ENCODE measurements at places on chromosomes 4 and X. TPM values are rescaled to one million over a fixed set of nuclear protein-coding genes. Genes with fewer than 3 reads are reported as not detected.

Gene PDZD4
- 2.4 TPM for polyA plus RNA-seq

Gene SPINK2
- not detected for polyA plus RNA-seq

Gene FANCB
- 1.6 TPM for polyA plus RNA-seq

GRCh38 chr4:177511611-177512010, 69.4 kb upstream of the AGA start:
- DNase-seq = no peak

- DNase-seq = no peak
Measured at GRCh38 chr4:75841641-75842520, 60.4 kb downstream of the PPEF2 start.

GRCh38 chrX:103211012-103211715, 3.7 kb upstream of the BEX4 start:
- peak; percentile 22 for DNase-seq

GRCh38 chrX:68432648-68433047, 647 bp downstream of the OPHN1 start:
- DNase-seq = no peak

DNA sequence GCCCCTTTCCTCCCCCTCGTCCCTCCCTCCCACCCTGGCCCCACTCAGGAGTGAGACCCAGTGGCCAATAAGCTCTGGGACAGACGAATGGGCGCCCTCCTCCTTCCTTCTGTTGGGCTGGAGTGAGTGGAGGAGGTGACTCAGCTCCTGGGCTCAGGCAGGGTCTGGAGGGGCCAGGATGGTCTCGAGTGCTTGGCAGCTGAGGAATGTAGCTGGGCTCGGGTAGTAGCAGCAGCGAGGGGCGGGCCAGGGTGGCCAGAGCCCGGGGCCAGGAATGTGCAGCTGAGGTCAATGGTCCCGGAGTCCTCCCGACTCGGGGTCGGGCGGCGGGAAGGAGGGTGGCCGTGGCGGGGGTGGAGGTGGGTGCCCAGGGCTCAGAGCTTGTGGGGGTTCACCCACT, 15.0 kb downstream of the G6PD start:
- DNase-seq = no peak

DNA sequence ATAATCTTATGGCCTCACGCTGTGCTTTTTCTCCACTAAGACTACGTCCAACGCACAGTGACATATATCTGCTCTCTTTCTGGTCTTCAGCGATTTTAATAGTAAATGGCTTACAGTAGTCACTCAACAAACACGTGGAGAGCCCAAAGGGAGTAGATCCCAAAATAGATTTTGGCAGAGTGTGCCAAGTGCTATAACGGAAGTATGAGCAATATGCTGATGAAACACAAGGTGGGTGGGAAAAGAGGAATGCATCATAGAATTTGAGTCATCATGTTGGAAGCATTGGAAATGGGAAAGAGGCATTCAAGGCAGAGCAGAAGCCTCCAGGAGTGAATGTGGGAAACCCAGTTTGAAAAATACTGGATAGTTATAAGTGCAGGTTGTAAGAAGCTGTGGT, 129.1 kb upstream of the LDB2 start:
- DNase-seq = no peak

DNA sequence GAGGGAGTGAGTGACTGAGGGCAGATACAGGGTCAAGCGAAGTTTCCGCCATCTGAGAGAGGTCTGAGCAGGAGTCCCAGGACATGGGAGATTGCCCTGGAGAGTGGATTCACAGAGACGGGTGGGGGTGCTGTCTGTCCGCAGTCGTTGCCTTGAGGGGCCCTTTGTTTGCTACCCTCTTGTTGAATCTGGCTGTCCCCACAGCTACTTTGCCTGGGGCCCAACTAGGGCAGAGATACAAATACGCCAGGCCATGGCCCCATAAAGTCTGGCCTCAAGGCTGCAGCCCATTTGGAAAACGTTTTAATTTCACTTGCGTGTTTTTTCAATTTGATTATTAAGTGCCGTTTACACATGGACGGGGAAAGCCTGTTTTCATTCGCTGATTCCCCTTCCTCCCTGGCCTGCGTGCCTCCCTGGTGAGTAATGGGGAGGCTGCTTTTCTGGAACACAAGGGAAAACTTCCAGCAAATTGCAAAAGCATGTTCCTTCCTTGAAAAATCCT, 134.4 kb downstream of the SMIM20 start:
- DNase-seq = peak; percentile 85

- DNase-seq = peak; percentile 14
Measured at GRCh38 chr4:166091912-166092510, 219.0 kb downstream of the TLL1 start.

DNA sequence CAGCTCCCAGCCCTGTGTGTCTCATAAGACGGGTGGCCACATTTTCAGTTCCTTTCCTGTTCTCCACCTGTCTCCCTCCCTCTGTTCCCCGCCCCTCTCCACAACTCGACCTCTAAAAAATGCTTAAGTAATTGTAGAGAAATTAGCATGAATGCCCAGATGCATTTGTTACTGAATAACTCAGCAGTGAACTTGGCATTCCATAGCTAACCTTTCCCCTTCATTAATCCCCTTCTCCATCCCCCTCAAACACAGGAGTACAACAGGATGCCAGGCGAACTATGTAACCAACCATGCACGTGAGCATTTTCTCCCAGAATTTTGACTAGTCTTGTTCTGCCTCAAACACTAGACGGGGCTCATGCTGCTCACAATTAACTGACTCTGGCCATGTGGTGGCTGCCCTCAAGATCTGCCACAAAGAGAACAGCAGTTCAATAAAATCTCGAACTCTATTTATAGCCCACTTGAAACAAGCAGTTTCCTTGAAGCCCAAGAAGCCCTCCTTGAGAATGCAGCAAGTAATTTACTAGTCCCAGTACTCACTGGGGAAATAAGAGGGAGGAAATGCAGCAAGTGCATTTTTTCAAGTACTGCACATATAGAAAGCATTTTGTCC, 351.2 kb downstream of the ARHGAP24 start:
- no peak for DNase-seq

DNA sequence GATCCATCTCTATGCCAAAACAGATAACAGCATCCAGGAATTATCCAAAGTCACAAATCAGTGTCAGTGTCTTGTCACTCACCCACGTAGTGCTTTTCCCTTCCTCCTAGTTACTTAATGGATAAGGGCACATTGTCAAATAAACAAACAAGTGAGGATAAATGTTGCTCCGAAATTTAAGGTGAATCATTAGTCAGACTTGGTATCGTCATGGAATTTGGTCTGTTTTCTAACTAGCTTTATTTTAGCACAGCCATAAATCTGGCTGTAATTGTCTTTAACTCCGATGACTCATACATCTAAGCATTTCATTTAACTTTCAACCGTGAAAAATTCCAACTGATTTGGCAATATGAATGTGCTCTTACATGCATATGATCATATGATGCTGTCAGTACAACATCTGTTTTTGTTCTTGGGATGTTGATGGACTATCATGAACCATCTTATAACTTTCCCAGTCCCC, 83.3 kb downstream of the SNCA start:
- peak; percentile 25 for DNase-seq

DNA sequence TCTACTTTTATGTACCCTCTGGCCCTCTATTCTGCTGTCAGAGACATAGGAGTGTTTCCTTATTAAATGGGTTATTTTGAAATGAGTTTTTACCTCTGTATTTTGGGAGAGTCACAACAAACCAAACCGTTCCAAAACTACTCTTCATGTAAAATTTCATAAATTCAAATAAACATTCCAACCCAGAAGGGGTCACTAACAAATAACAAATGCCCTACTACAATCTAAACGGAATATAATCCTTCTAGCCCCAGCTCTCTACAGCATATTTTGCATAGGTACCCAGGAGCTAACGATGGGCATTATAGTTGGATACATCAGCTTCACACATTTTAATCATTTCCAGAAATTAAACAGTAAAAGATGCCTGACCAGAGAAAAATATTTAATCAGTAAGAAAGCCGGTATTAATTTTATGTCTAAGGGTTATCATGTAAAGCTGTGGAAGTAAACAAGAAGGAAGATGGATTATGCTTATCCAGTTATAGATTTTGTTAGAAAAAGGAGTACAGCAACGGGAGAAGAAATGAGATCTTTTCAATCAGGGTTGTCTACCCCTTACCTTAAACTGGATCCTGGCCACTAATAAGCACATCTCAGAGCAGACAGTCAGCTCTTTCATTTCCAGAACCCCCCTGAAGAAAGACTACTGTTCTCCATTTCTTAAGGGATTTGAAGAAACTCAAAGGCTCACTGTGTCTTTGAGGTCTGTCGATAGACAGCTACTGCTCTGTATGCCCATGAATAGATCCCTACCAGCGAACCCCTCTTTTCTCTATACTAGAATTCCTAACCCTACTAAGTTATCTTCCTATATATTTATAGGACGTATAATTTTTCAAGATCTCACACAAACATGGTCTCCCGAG, 1.2 kb downstream of the UGDH start:
- no peak for DNase-seq

DNA sequence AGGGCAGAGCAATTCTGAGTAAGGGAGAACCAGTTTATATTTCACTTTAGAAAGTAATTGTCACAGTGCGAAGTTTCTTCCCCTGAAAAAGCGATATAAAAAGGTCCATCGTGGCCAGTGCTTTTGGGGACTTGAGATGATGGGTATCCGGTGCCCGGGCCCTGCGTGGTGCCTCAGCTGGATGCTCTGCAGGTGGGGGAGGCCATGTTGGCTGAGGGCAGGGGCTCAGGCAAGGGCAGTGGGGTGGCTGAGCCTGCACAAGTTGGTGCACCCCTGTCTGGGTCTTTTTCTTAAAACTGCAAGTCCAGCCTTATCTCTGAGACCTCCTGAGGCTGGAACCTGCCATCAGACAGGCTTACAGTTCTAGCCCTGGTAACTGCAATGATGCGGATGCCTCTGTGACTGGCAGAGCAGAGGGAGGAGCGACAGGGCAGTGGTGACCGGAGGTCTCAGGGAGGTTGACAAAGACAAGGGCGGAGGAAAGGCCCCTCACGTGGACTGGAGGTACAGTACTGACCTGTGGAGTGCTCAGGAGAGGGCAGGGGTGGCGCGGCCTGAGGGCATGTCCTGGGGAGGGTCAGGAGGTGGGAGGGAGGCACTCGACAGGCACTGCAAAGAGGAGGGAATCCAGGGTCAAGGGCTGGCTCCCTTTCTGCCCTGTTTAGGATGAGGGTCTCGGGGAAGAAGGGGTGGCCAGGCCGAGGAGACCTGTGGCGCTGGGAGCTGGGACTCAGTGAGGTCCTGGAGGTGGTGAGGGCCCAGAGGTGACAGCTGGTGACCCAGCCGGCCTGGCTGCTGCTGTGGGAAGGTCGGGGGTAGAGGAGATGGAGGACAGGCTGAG, 1.8 kb downstream of the RGS12 start:
- no peak for DNase-seq

DNA sequence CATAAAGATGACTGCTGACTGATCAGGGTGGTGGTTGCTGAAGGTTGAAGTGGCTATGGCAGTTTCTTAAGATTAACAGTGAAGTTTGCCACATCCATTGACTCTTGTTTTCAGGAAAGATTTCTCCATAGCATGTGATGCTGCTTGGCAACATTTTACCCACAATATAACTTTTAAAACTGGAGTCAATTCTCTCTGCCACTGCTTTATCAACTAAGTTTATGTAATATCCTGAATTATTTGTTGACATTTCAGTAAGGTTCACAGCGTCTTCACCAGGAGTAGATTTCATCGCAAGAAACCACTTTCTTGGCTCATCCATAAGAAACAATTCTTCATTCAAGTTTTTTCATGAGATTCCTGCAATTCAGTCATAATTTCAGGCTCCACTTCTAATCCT, 166.5 kb upstream of the SPRY1 start:
- DNase-seq = no peak

GRCh38 chr4:15894921-15895916, 43.3 kb downstream of the FGFBP1 start:
- DNase-seq = no peak

- no peak for DNase-seq
Measured at GRCh38 chrX:39174772-39175417, 373.6 kb downstream of the MID1IP1 start.

GRCh38 chr4:169854090-169854489, 96.3 kb upstream of the HPF1 start:
- DNase-seq = no peak

DNA sequence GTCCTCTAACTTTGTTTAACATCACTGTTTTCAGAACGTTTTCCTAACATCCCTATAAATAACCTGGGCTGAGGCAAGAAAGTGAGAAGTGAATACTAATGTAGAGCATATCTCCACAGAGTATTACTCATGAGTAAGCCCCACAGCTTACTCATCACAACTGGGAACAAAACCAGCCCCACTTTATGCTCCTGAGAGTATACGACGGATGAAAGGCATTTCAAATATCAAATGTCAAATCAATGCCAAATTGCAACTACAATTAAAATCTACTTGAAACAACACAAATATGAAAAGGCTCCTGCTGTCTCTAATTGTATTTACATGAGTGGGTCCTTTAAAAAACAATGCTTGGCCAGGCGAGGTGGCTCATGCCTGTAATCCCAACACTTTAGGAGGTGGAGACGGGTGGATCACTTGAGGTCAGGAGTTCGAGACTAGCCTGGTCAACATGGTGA, 41.2 kb downstream of the SH3RF1 start:
- DNase-seq = no peak

- DNase-seq = no peak
Measured at GRCh38 chr4:153257991-153258390, 53.7 kb downstream of the TRIM2 start.

DNA sequence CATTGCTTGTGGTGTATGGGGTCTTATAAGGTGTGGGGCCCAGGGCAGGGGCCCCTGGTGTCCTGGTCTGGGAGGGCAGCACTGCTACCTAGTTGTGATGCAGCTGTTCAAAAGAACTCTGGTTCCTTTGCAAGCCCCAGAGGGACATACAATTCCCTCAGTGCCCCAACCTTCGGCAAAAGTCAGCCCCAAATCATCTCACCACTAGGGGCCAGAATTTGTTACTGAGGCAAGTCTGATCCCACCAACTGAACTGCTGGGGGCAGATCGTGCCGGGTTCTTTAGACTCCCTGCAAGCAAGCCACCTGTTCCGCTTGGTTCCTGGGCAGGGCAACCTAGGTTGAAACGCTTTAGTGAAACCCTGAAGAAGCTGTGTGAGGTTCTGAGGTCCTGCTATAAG, 180.1 kb upstream of the S100G start:
- no peak for DNase-seq

DNA sequence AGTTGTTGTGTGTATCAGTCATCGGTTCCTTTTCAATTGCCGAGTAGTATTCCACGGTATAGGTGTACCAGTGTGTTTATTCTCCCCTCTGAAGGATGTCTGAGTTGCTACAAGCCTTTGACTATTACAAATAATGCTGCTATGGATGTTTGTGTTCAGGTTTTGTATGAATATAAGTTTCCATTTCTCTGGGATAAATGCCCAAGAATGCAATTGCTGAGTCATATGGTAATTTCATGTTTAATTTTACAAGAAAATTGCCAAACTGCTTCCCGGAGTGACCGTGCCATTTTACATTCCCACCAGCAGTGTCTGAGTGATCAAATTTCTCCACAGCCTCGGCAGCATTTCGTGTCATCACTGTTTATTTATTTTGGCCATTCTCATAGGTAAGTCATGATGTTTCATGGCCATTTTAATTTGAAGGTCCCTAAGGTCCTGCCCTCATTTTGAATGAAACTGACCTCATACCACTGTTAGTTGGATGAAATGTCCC, 73.9 kb downstream of the IRF2 start:
- no peak for DNase-seq

Data from forelimb muscle (tissue), 1 donor.